ENCODE measurements at places on chromosomes 16 and 17. TPM values are rescaled to one million over a fixed set of nuclear protein-coding genes. Genes with fewer than 3 reads are reported as not detected.

DNA sequence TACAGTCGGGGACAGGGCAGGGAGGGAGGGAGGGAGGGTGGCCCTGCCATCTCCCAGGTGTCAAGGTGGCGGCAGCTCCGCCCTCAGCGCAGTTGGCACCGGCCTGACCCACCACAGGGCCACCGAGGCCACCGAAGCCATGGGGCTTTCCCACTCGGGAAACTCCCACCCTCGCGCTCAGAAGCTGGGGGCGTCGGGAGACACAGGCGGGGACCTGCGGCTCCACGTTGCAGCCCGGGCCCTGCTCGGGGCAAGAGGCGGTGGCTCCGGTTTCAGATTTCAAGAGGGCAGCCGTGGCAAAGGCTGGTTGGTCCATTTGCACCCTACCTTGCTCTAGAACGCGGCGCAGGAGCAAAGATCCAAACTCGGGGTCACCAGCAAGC, 544 bp downstream of the CYB561 start:
- no peak for DNase-seq

- no peak for DNase-seq
Observed at GRCh38 chr17:50659179-50659578, 24.5 kb downstream of the ABCC3 start.

DNA sequence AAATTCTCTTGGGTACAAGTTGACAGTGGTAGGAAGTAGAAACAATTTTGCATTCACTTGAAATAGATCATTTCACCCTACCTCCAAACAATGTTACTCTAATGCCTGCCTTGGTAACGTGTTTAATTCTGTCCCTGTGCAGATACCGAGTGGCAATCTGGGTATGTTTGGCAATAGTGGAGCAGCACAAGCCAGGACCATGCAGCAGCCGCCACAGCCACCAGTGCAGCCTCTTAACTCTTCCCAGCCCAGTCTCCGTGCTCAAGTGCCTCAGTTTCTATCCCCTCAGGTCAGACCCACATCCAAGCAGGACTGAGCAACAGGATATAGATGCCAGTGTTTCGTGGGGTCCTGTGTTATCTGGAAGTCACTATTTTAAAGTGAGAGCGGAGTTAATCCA, 49.3 kb downstream of the TMC6 start:
- DNase-seq: no peak

Gene CPHXL2
- not detected for total RNA-seq

GRCh38 chr16:28166394-28167208, 45.2 kb downstream of the XPO6 start:
- DNase-seq: no peak

GRCh38 chr16:88793251-88793954, 8.4 kb upstream of the PIEZO1 start:
- no peak for DNase-seq

- DNase-seq: no peak
Observed at GRCh38 chr16:55057866-55058265, 127.2 kb downstream of the IRX5 start.

- DNase-seq: no peak
Observed at GRCh38 chr17:73924909-73925186, 278.6 kb upstream of the RPL38 start.

DNA sequence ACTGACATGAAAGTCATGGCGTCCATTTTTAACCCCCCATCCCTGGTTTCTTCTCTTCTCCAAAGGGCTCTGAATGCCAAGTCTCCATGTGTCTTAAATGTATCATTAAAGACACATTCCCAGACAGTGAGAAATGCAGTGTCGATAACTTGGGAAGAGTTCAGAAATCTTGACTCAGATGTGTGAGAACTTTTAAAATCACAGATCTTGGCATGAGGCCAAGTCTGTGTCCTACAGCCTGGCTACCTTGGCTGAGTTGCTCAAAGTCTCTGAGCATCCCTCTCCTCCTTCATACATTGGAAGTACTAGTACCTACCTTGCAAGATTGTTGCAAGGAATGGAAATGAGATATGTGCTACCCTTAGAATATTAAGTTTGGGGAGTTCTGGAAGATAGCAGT, 1046.5 kb upstream of the RBFOX1 start:
- DNase-seq: no peak

GRCh38 chr17:44608727-44609435, 47.4 kb upstream of the MEIOC start:
- DNase-seq: no peak

Gene USH1G
- 0.18 TPM for total RNA-seq

DNA sequence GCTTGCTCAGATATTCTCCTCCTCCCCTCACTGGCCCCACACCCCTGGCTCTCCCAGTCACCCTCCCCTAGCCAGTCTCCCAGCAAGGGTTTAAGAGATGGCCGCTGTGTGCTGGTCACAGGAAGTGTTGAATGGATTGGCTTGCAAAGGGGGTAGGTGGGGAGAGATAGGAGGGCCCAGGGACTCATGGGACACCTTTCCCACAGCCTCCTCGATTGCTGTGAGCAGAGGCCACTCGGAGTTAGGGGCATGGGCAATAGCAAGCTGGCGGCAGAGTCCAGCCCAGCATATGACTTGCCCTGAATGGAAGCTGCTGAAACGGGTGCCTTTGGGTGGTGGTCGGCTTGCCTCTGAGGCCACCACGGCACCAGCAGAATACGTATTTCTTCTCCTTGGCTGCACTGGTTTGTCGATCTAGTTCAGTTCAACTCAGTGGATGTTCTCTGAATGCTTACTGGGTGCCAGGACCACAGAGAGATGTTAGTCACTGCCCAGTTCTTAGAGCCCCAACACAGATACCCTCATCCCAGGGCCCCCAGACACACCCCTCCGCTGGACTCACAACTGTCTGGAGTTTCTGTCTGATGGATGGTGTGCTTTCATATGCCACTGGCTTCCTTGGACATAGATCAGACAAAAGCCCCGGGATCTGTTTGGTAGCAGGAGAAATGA, 6.0 kb downstream of the WFIKKN2 start:
- DNase-seq: no peak
